ENCODE measurements at places on chromosomes 4 and X. TPM values are rescaled to one million over a fixed set of nuclear protein-coding genes. Genes with fewer than 3 reads are reported as not detected.

- DNase-seq = no peak
Observed at GRCh38 chr4:78591404-78591803, 39.8 kb downstream of the ANXA3 start.

LNX1 gene
- total RNA-seq = 0.18 TPM

DNA sequence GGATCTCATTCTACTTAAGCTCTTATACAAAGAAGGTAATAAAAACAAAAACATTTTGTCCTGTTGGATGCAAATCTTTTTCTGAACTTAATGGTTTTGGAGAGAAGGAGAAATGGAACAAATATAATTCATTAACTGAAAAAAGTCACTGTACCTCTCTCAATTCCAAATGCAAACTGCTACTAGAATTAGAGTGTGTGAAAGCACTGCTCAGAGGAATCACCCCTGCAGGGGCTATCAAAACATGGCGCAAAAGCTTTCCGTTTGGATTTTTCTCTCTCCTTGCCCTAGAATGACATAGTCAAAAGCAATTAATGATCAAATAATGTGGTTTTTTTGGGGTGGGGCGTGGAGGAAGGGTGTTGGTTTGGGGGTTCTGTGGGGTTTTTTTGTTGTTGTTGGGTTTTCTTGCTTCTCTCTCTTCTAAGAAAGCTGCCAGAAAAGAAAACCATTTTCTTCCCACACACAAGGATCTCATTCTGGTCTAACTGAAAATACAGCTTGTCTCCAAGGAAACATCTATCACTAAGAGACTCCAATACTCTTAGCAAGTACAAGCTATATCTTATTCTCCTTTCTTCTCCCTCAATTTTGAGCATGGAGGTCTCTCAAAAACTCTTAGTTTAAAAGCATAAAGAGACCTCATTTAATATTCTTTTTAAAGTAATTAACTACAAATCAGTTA, 41.6 kb downstream of the USP46 start:
- no peak for DNase-seq

CSAG1 gene
- total RNA-seq = not detected

DNA sequence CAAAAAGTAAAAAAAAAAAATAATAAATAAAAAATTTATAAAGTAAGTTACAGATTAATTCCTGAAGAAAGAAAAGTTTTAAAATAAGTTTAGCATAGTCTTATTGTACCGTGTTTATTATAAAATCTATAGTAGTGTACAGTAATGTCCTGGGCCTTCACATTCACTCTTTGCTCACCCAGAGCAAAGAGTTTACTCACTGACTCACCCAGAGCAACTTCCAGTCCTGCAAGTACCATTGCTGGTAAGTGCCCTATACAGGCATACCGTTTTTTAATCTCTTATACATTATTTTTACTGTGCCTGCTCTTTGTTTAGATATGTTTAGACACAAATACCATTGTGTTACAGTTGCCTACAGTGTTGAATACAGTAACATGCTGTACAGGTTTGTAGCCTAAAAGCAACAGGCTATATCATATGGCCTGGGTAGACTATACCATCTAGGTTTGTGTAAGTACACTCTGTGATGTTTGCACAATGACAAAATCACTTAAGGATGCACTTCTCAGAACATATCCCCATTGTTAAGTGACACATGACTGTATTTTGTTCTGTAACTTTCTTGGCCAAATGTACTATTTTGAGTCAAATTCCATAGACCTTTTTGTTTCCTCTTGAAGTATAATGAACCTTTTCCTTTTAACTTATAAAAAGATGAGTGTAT, 199.0 kb upstream of the NUDT6 start:
- peak; percentile 85 for DNase-seq

DNA sequence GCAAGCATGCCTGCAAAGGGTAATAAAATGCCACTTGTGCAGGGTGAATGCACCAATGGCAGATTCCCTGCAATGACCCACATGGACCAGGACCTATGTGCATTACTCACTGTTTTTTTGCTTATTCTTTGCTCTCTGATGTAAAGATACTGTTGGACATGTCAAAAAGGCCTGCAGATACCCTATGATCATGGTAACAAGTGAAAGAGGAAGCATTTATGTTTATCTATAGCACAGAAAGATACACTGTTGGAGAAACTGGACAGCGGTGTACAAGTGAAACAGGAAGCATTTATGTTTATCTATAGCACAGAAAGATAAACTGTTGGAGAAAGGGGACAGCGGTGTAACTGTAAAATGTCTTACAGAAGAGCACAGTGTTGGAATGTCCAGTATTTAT, 127.5 kb downstream of the PAPSS1 start:
- DNase-seq = no peak

EGF gene
- total RNA-seq = not detected

DNA sequence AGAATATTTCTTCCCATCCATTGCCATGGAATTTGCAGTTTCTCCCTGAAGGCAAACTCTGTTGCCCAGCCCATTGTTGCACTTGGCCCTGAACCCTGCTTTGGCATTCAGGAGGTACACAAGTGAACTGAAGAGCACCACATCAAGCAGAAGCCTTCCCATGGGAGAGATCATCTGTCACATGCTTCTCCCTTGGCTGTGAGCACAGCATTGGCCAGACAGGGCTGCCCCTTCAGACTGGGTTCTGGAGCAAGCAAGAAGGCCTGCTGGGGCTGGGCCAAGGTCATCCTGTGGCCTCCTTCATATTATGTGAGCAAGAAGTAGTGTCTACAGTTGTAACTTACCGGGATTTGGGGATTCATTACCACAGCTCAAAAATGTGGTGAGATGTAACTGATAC, 22.7 kb downstream of the SCML1 start:
- no peak for DNase-seq

DNA sequence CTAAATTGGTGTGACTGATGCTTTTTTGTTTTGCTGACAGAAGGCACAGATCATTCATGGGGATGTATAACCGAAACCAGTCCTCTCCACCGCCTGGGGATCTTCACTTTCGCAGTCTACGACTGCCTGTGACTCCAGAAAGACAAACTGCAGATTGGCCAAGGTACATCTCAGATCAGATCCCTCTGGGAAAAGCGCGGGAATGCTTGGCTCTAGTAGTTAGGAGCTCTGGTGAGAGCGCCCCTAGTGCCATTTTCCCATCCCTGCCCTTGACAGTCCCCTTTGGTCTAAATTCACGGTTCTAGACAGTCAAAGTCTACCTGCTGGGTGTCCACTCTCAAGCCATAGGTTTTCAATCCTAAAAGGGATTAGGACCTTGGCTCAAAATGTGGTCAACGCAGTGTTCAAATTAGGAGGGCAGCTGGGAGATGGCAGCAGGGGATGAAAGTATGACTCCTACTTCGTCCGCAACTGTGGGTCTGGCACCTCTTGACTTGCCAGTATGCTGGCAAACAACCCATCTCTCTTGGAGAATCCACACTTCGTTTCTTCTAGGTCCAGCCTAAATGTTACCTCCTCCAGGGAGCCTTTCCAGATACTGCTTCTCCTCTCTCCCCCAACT, 6.9 kb upstream of the HAND2 start:
- DNase-seq = no peak

UGT2B7 gene
- not detected for total RNA-seq

AWAT2 gene
- total RNA-seq = not detected

CTAG2 gene
- total RNA-seq = not detected

SLC16A2 gene
- 34.5 TPM for total RNA-seq

Measured in Panc1 (cell line).